ENCODE measurements at places on chromosomes 16 and 17.
A peak's percentile ranks its signal among the peaks of the same experiment; 100 is the strongest.

DNA sequence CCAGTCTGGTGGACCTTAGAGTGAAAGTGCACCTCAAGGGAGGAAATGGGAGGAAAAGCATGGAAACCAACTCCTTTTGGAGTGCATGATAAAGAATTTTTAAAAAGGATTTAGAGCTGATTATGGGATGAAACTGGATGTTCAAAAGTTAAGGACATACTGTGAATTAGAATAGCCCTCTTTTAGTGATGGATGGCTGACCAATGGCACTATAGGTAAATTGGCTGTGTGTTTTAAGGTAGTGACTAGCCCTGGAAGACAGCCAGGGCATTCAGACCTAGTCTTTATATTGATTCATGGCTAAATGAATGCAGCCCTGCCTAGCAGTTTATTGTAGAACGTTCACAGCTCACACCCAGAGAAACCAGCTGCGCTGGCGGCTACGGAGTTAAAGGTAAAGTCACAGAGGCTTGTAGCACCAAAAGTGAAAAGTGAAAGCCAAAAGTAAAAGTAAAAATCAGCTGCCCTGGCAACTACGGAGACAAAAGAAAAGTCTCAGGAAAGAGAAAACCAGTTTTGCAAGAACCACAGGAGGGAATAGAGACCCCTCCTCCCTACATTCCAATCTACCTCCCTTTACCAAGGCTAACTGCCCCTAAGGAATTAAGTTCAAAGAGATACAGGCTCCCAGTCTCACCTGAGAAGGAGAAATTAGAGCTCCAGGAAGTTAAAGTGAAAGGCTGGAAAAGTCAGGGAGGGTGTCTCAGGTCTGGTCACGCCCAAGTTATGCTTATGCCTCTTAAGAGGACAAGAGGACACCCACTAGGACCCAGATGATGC is 21.8 kb downstream of the ACSM1 start:
- no peak overlapping the region for H3K27ac ChIP-seq
- no peaks in the 10 kb centered on the region for H3K36me3 ChIP-seq
- peak; percentile 95 for DNase-seq
- H3K27me3 ChIP-seq = no peaks in the 10 kb centered on the region
- peaks cover 14% of the 10 kb centered on the region for H3K4me1 ChIP-seq

GRCh38 chr17:81328489-81328888 is 33.4 kb upstream of the SLC38A10 start:
- DNase-seq = no peak
- no peak overlapping the region for H3K27ac ChIP-seq
- H3K4me3 ChIP-seq = no peak overlapping the region
- H3K27me3 ChIP-seq = no peaks in the 10 kb centered on the region
- H3K4me1 ChIP-seq = peaks cover 8% of the 10 kb centered on the region

DNA sequence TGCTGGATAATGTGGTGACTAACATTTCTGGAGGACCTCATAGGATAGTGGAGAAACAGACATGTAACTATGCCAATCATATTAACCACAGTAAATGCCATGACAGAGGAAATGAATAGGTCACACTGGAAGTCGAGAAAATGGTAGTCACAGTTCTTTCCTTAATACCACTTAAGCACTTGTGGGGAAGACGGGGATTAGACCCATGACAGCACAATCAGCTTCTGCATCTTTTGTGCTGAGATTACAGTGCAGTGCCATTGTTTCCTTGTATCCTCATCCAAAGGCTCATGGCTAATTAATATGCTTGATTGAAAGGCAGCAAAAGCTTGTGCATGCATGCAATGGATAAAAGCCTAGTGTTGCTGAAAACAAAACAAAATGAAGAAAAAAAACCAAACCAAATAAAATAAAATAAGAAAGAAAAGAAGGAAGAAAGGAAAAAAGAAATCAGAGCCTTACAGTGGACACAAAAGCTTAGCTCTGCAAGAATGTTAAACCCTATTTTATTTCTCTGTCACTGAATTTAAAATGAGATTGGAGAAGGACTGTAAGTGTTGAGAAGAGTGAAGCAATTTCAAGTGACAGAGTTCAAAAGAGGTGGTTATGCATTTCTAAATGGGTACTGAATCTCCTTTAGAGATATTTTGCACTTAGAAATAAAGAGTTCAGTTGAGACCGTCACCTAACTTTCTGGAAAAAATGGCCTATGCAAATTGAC is 1011.9 kb downstream of the CDH8 start:
- no peaks in the 10 kb centered on the region for H3K27me3 ChIP-seq
- H3K4me3 ChIP-seq = no peak overlapping the region
- no peak overlapping the region for H3K27ac ChIP-seq

GRCh38 chr17:9054126-9054975 is 33.0 kb downstream of the NTN1 start:
- no peaks in the 10 kb centered on the region for H3K36me3 ChIP-seq
- no peak overlapping the region for H3K27ac ChIP-seq
- peak; percentile 51 for DNase-seq
- peaks cover 2% of the 10 kb centered on the region for H3K4me1 ChIP-seq
- no peaks in the 10 kb centered on the region for H3K27me3 ChIP-seq

DNA sequence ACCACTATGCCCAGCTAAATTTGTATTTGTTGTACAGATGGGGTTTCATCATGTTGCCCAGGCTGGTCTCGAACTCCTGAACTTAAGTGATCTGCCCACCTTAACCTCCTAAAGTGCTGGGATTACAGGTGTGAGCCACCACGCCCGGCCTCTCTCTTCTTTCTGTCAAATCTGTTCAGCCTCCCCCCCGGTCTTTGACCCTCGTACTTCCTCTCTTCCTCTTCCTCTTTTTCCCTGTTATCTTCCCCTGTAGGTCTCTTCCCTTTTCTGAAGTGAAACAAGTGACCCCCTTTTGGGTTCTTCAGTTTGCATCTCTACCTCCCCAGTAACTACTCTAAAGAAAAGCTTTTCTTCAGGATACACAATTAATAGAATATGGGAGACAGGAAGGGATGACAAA is 31.7 kb upstream of the DHX40 start:
- no peaks in the 10 kb centered on the region for H3K4me1 ChIP-seq
- H3K27me3 ChIP-seq = no peaks in the 10 kb centered on the region
- DNase-seq = no peak
- H3K36me3 ChIP-seq = no peaks in the 10 kb centered on the region
- no peak overlapping the region for H3K4me3 ChIP-seq

DNA sequence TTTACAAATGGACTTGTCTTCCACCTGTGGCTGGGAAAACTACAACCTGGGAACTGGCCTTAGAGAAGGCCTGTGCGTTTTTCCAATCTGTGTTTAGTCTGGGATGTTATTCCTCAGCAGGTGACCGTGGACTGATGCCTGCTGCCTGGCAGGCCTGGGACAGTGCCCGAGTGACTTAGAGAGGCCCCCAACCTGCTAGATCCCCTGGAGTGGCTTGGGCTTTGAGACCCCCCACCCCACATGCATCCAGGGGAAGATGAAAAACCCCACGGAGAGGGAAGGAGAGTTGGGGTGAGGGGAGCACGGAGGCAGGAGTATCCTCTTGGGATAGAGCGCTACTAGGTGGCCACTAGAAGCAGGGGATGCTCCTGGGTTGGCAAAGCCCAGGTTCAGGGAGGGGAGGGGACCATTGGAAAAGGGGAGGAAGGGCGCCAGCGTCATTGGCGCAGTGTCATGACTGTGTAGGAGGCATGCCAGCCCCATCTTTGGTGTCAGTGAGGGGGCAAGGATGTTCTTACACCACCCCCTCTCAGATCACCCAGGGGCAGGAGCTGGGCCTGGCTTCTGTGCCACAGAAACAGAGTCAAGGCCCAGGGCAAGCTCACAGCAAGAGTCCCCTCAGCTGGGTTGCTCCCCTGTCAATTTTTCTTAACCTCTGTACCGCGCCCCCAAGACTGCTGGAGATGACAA is 54.1 kb downstream of the MEAK7 start:
- no peaks in the 10 kb centered on the region for H3K36me3 ChIP-seq
- DNase-seq = no peak
- H3K4me3 ChIP-seq = no peak overlapping the region
- H3K27ac ChIP-seq = no peak overlapping the region
- H3K27me3 ChIP-seq = no peaks in the 10 kb centered on the region

- H3K27me3 ChIP-seq = no peaks in the 10 kb centered on the region
- DNase-seq = no peak
- no peaks in the 10 kb centered on the region for H3K4me1 ChIP-seq
- no peak overlapping the region for H3K27ac ChIP-seq
- no peak overlapping the region for H3K4me3 ChIP-seq
These were observed 92.8 kb downstream of the CDC27 start for GRCh38 chr17:47096343-47096742.

DNA sequence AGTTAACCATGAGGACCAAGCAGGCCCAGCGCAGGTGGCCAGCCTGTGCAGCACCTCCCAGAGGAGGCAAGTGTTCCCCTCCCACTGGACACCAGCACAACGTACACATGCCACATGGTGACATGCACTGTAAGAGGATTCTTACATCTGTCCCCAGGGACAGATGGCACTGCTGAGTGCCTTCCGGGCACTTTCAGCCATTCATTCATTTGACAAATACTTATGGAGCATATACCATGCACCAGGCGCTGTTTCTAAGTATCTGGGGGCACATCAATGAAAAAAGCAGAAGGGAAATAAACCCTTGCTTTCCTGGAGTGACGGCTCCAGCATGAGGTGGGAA is 79.6 kb downstream of the GAS7 start:
- no peaks in the 10 kb centered on the region for H3K36me3 ChIP-seq
- peak overlapping the region; percentile 82 for H3K27ac ChIP-seq

DNA sequence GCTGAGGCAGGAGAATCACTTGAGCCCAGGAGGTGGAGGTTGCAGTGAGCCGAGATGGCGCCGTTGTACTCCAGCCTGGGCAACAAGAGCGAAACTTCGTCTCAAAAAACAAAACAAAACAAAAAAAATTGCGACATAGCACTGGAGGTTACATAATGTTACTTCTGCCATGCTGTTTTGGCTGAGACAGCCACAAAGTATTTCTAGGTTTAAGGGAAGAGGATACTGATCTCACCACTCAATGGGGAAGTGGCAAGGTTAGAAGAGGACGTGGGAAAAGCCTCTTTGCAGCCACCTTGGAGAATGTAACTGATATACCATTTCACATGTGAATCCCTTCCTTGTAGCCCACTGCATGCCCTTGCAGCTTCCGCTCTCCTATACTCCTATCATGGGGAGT is 131.2 kb upstream of the NLRP1 start:
- no peak overlapping the region for H3K4me3 ChIP-seq
- no peaks in the 10 kb centered on the region for H3K27me3 ChIP-seq
- H3K4me1 ChIP-seq = peaks cover 12% of the 10 kb centered on the region

DNA sequence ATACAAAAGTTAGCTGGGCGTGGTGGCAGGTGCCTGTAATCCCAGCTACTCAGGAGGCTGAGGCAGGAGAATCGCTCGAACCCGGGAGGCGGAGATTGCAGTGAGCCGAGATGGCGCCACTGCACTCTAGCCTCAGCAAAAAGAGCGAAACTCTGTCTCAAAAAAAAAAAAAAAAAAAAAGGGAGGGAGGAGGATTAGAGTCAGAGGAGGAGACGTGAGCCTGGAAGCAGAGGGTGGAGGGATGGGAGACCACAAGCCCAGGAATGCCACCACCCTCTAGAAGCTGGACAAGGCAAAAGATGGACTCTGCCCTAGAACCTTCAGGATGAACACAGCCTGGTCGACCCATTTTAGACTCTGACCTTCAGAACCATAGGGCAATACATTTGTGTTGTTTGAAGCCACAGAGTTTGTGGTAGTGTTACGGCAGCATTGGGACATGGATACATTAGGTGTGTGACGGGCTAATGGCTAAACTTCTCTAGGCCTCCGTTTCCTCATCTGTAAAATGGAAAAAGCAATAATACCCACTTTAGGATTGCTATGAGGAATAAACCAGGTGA is 2.1 kb upstream of the SMIM22 start:
- no peaks in the 10 kb centered on the region for H3K27me3 ChIP-seq
- H3K36me3 ChIP-seq = no peaks in the 10 kb centered on the region
- H3K27ac ChIP-seq = no peak overlapping the region
- H3K4me1 ChIP-seq = no peaks in the 10 kb centered on the region
- H3K4me3 ChIP-seq = no peak overlapping the region
- DNase-seq = no peak

- H3K27ac ChIP-seq = no peak overlapping the region
- no peaks in the 10 kb centered on the region for H3K36me3 ChIP-seq
- H3K4me3 ChIP-seq = no peak overlapping the region
- DNase-seq = peak; percentile 59
- no peaks in the 10 kb centered on the region for H3K4me1 ChIP-seq
- H3K27me3 ChIP-seq = no peaks in the 10 kb centered on the region
These were observed 44.6 kb upstream of the ZNF469 start for GRCh38 chr16:88338111-88338510.

DNA sequence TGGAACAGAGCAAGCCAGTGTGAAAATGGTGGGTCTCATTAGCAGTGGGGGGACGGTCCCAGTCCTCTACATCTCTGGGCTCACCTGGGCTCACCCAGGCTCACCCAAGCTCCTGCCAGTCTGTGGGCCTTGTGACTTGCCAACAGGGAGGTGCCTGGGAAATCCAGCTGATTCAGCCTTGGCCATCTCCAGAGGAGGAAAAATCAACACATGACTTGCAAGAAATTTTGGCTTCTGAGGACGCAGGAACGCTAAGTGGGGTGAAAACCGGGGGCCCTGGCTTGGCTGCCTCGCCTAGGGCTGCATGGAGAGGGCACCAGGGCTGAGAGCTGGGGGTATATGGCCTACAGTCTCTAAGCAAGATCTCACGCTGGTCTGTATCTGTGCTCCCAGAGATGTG is 47.7 kb downstream of the VAC14 start:
- no peaks in the 10 kb centered on the region for H3K36me3 ChIP-seq
- H3K27me3 ChIP-seq = no peaks in the 10 kb centered on the region
- H3K4me1 ChIP-seq = no peaks in the 10 kb centered on the region
- no peak for DNase-seq
- no peak overlapping the region for H3K4me3 ChIP-seq

- DNase-seq = no peak
- H3K36me3 ChIP-seq = no peaks in the 10 kb centered on the region
- no peak overlapping the region for H3K4me3 ChIP-seq
- H3K27ac ChIP-seq = no peak overlapping the region
These were observed 51.6 kb downstream of the KANSL1 start for GRCh38 chr17:46141645-46142044.

GRCh38 chr16:75580-76501 is 2.2 kb upstream of the MPG start:
- peaks cover 4% of the 10 kb centered on the region for H3K36me3 ChIP-seq
- peaks cover 40% of the 10 kb centered on the region for H3K4me1 ChIP-seq
- H3K27me3 ChIP-seq = no peaks in the 10 kb centered on the region
- DNase-seq = peak; percentile 92

DNA sequence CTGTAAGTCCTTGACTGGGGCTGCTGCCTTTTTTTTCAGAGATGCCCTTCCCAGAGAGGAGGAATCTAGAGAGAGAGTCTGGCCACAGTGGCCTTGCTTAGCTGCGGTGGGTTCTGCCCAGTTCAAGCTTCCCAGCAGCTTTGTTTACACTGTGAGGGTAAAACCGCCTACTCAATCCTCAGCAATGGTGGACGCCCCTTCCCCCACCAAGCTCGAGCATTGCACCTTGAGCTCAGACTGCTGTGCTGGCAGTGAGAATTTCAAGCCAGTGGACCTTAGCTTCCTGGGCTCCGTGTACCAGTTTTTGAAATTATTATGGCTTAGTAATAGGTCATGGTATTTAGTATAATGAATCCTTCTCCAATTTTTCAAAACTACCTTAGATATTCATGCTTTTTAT is 395.4 kb downstream of the NPIPA7 start:
- DNase-seq = no peak
- H3K27me3 ChIP-seq = no peaks in the 10 kb centered on the region
- no peak overlapping the region for H3K27ac ChIP-seq
